ENCODE measurements at places on chromosomes 4 and X.

DNA sequence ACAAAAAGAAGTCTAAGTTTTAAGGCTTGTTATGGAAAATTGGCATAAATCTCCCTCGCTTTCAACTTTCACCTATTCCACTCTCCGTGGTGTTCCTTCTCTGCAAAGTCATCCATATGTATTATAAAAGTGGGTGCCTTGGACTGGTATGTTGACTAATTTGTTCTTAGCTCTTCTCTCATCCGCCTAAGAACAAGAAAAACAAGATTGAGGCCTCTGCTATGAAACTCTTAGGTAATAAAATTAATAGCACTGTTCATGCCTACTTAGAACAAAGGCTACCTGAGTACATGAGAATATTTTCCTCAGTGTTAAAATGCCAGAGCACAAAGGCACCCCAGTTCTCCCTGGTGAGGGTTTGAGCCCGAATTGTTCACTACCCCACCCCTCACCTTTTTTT lies 1.3 kb downstream of the CNGA1 start:
- DNase-seq: no peak

DNA sequence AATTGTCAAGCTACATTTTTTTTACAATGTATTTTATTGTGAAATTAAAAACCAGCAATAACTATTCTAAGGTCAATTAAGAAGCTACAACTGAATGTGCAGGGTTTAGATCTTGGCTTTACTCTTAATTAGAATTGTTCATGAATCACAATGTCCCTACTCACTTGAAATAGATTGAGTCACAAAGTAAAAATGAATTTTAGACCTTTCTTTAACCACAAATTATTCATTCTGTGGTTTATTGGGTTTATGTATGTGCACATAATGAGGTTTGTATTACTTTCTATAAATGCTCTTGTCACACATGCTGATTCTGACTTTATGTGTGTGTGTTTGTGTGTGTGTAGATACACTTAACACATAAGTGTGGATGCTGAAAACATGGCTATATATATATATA lies 647.0 kb upstream of the AADAT start:
- DNase-seq: no peak

GRCh38 chr4:60953826-60954225 lies 246.3 kb upstream of the ADGRL3 start:
- DNase-seq: no peak

DNA sequence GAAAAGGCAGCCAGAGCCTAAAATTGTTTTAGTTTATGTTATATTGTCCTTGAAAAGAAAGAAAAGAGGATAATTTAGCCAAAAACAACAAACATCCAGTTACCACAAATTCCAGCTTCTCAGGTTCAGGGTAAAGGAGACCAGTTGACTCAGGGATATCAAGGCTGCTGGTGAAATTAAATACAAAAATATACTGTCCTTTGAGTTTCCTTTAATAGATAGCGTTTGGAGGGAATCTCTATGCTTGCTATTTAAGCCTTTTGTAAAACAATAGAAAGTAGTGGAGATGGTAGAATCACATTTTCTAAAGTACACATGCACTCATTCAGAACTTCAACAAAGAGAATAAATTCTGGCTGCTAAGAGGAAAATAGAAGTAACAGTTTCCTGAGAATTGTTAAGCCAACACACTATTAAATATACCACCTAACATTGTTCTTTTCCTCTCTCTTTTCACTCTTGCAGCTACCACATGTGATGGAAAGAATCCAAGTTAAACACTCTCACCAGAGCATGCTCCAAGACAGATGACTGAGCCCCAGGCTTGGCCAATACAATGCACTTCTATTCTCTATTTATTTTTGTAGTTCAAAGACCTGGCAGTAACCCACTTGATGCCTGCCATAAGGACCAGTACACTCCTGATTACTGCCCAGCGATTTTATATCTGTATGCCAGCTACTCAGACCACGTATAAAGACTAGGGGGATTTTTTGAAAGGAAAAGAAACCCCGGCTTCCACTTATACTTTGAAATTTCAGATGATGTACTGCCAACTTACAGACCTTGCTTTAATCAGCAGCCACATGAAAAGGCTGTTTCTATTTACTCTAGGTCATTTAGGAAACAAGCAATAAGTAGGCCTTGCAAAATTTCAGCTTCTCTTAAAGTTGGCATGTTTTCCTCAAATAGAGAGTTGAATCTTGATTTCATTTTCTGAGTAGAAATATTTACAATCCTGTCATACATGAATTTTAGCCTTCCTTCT lies 756.9 kb downstream of the FAT4 start:
- DNase-seq: no peak

- DNase-seq: no peak
Observed at GRCh38 chrX:11968991-11969390, 169.3 kb upstream of the FRMPD4 start.

- DNase-seq: no peak
Observed at GRCh38 chr4:89847571-89848325, 10.8 kb upstream of the SNCA start.

DNA sequence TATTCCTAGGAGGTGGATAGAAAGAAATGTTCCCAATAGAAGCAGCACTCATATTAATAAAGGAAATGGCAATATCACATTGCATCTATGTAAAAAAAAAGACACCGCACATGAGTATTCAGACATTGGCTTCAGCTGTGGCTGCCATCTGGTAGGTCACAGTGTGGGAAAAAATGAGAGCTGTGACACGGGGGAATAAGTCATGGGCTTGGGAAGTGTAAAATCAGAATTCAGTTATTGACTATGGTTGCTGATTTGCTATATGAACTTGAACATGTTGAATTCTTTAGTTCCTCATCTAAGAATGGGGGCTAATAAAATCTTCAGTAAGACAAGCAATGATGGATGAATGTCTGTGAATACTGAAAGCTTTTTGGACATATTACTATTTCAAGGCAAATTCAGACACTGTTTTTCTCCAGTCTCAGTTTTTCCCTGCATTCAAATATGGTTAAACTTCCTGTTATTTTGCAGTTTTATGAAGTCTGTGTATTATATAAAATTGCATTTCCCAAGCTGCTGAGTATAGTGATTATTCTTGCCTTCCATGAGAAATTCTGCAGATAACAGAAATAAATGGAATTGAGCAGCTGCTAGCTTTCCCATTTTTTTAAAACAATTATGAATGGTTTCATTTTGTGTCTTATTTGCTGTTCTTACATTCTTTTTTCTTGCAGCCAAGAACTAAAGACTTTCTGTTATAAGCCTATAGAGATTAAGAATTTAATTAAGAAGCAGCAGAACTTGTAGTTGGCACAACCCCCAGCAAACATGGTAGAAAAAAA lies 221.0 kb downstream of the ANKRD50 start:
- no peak for DNase-seq

GRCh38 chrX:153626863-153627674 lies 19.9 kb upstream of the DUSP9 start:
- DNase-seq: no peak

DNA sequence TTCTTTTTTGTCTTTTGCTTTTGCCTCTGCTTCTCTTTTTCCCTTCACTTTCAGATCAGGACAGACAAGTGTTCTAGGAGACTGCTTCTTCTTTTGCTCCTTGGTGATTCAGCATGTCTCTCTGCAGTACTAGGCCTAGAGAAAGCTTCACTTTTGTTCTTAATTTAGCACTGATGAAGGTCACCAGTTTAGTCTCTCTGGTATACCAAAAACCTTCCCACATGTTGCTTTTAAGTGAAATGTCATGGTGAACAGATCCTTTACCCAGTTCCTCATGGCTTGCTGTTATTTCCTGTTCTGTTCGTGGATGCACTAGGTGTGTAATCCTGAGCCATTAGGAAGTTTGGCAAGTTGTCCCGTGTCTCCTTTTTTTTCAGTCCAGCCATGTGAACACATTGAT lies 53.3 kb downstream of the NBDY start:
- DNase-seq: no peak

DNA sequence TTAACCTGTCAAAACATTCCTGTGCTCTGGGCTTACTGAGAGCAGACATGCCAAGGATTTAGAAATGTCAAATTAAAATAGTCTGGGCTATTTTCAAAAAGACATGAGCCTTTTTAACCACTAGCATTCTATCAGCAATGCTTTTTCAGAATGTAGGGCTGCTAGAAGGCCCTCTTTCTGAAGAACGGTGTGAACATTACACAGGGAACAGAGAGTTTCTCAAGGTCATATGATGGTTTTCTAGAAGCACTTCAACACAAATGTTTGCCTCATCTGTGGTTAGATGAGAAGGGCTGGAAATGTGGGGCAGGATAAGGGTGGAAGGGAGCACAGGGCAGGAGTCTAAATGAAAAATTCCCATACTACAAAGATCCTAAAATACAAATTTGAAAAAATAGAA lies 39.3 kb downstream of the GRIA3 start:
- DNase-seq: no peak

GRCh38 chr4:88674979-88675378 lies 22.6 kb downstream of the NAP1L5 start:
- no peak for DNase-seq

DNA sequence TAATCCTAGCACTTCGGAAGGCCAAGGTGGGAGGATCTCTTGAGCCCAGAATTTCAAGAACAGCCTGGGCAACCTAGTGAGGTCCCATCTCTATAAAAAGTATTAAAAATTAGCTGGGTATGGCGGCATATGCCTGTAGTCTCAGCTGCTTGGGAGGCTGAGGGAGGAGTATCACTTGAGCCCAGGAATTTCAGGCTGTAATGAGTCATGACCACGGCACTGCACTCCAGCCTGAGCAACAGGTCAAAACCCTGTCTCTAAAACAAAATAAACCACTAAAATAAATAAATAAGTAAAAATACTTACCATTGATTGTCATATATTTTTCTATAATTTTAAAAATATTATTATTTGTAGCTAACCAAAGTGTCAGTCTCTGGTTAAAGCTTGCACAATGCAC lies 315.6 kb upstream of the SMIM31 start:
- DNase-seq: no peak

DNA sequence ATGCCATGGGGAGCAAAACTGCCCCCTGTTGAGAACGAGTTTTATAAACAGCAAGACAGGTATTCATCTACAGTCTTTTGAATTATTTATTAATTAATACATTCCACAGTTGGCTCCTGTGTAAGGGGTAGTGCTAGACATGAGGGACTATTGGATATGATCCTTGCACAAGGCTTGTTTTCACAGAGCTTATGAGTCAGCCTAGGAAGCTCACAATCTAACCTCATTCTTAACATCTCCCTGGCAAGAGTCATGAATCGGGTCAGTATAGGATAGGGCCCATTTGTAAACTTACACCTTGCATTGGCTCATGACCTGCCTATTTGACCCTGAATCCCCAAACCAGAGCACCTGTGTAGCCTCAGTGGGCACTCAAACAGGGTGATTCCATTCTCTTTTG lies 209.1 kb upstream of the HCCS start:
- no peak for DNase-seq

- no peak for DNase-seq
Observed at GRCh38 chr4:185775792-185776555, 36.0 kb downstream of the SORBS2 start.

GRCh38 chr4:92128676-92129075 lies 175.1 kb upstream of the GRID2 start:
- no peak for DNase-seq

- no peak for DNase-seq
Observed at GRCh38 chr4:185464183-185464582, 7.3 kb downstream of the CCDC110 start.

DNA sequence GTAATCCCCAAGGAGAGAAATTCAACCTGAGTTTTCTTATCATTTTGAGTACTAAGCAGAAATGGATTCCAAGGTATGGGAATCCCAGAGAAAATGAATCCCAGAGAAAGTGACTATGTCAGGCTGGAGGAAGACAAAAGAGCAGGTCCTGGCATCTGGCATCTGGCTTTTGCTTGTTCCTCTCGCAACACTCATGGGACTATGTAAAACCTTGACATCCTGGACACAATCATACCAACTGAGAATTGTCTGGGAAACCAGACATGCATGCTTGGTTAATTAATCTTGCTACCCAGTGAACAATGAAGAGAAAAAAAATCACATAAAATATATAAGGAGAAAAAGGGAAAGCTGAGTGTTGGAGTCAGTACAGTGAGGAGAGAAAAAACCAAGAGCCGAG lies 12.9 kb downstream of the DCAF8L1 start:
- DNase-seq: no peak

GRCh38 chr4:22473268-22473667 lies 42.6 kb downstream of the ADGRA3 start:
- DNase-seq: no peak

All from cortex of kidney (tissue), 1 donor.